CD4-positive, CD25-positive, alpha-beta regulatory T cell (primary cell): ENCODE measurements at places on chromosomes 3 and 15.

DNA sequence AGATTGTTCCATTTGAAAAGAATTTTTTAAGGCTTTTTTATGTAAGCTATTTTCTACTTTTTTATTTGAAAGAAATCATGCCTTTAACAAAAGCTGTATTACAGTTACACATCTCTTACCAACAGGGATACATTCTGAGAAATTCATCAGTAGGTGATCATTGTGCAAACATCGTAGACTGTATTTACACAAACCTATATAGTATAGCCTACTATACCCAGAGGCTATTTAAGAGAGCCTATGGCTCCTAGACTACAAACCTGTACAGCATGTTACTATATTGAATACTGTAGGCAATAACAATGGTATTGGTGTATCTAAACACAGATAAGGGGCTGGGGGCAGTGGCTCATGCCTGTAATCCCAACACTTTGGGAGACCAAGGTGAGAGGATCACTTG, 43.1 kb downstream of the PEAK1 start:
- no peak for DNase-seq

DNA sequence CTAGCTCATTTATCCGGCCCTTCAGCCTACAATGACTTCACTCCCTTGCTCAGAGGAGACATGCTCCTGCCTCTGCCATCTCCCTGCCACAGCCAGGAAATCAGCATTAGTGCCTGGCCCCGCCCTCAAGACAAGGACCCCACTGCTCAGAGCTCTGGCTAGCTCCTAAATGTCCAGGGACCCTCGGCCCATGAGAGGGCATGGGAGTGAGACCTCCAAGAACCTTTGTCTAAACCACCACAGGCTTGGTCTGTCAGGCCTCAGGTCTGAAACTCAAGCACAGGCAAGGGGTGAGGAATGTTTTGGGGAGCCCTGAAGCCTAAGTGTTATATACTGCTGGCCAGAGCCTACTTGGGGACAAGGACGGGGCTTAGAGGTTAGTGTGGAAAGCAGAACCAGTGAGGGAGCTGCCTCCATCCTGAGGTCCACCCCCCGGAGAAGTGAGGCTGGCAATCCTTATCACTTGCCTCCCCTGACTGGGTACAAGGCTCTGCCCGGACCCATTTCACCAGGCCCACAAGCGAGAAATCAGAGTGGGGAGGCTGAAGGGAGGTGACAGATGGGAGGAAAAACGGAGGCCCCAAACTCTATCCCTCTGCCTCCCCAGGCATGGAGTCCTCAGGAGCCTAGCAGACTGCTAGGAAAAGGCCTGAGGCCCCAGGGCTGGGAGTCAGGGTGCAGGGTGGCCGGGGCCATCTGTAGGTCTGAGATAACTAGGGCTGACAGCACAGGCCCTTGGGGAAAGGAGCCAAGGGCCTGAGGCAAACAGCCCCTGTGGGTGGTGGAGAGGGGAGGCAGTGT, 18.8 kb downstream of the SHF start:
- no peak for DNase-seq

DNA sequence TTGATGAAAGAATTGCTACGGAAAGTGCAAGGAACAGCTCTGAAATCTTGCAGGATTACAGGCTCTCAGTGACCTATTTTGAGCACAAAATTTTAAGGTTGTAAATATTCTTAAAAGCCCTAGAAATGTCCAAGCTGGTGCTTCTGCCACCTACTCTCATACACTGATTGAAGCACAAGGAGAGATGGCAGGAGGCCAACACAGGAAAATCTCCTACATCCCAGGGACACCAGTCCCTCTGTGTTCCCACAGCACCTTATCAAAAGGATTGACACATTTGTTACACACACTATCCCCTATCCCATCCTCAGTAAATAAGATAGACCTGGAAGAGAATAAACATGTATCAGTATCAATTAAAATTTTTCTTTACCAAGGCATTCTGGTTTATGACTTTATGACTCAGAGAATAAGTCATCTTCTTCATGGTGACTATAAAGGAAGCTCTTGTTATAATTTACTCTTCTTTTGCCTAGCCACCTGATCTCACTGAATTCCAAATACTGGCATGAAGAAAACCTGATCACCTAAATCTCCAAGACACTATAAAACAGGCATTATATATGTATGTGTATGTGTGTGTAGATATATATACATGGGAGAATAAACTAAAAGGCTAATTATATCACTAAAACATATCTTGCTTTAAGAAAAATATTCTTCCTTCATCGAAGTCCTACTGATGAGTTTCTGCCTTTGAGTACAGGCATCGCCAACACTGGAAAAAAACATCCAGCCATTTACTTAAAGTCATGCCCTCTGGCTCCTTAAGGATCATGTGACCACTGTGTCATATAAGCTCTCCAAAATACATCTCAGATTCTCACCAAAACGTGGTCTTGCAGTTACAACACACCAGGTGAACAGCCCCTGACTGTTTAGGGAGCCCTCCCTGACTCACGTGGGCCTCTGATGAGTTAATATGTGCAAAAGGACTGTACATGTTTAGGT, 208.1 kb upstream of the NR2F2 start:
- DNase-seq: no peak

- DNase-seq: no peak
Measured at GRCh38 chr3:147415286-147415685, 6.1 kb downstream of the ZIC1 start.

DNA sequence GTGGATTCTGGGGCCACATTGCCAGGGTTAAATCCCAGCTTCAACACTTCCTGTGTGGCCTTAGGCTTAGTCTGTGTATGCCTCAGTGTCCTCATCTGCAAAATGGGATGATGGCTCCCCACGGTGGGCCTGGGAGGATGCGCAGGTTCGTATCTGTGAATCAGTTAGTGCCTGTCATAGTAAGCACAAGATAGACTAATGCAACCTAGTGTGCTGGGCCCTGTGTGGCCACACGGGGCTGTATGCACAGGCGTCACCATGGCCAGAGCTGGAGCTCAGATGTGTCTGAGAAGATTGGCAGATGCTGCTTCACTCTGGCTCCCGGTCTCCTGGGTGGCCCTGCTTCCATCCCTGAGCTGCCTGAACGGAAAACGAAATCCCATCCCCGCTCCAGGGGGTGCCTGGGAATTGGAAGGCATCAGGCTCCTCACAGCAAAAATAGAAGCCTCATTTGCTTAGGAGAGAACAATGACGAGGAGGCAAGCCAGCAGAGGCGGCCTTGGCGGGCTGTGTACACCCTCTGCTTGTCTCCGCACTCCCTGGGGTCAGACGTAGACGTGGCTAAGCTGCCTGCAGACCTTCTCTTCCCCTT, 103.6 kb downstream of the APBA2 start:
- DNase-seq: no peak

DNA sequence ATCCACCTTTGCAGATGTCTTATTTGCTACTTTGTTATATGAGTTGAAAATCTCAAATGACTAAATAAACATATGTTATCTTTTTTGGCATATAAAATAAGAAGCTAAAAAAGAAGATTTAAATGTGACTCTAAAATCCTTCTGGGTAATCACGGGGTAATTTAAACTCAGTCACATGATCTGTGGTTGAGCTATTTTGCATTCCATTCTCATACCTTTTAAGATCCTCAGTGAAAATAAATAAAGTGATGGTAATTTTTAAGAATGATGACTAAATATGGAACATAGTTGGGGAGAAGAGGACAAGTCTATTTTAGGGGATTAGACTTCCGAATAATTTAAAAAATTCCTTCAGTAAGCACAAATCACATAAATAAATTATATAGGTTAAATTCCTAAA, 1076.8 kb downstream of the TUSC7 start:
- no peak for DNase-seq

DNA sequence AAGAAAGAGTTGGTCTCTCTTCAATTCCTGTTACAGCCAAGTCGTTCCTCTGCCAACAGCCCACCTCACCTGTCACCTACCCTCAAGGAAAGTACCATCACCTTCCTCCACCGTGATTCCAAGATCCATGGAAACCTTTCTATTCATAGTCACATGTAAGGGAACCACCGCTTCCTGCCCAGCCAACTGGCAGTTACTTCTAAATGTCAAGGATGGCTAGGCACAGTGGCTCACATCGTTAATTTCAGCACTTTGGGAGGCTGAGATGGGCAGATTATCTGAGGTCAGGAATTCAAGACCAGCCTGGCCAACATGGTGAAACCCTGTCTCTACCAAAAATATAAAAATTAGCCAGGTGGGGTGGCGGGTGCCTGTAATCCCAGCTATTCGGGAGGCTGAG, 82.8 kb downstream of the FOXP1 start:
- no peak for DNase-seq

DNA sequence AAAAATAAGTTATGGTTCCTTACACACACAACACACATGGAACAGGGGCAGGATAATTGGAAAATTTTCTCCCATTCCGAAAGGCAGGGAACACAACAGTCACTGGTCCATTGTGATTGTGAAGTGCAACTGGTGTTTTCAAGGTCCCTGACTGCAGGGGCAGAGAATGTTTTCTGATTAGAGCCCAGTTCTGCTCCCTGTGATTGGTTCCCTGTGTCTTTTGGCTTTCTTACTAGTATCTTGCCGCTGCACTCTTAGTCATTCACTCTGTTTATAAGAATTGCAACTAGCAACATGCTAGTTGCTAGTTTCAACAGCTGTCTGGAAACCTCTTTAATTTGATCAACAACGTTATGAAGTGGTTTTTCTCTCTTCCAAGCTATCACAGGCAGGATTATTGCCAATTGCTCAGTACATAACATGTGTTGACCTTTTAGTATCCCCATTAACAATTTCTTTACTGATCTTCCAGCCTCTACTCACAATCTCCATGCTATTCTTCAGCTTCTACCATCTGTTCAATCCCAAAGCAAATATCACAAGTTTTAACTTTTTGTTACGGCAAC, 177.5 kb downstream of the EPHA6 start:
- DNase-seq: no peak

GRCh38 chr15:57685306-57686095, 21.0 kb upstream of the POLR2M start:
- no peak for DNase-seq
